Stimulated activated CD8-positive, alpha-beta memory T cell treated with anti-CD3 and anti-CD28 coated beads, Interleukin-4, amount 100 ng/mL, for 4 hours (primary cell): ENCODE measurements at places on chromosomes 7 and 10.

DNA sequence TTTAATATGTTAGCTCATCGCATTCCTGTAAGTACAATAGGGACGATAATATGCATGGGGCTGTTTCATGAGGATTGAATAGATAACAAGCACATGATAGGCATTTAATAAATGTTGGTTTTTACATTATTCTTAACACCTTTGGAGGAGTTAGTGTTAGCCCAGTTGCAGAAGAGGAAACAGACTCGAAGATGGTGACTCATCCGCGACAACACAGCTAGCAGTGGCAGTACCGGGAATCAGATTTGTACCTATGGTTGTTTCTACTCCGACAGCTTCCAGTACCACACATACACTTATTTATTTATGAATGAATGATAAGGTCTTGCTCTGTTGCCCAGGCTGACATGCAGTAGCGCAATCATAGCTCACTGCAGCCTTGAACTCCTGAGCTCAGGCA, 2.9 kb downstream of the LRMDA start:
- DNase-seq = no peak

DNA sequence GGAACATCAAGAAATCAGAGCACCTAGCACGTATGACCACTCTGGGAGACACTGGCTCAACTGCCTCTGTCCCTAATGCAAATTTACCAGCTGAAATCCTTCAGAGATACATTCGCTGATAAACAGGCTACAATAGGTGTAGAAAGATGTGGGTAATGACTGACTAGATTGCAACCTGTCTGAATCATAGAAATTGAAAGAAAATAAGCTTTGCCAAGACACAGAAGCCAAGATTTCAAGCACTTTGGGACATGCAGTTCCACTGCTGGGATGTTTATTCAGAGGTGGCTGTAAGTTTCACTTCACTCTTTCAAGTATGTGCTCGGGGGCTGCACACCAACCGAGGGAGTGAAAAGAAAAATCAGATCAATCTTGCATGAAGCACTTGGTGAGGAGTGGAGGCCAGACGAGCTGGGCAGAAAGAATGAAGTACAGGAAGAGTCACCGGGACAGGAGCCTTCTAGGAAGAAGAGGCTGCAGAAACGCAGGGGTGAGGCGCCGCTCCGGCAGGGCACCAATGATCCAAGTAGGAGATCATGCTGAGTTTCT, 276.7 kb downstream of the PARD3 start:
- DNase-seq = no peak

DNA sequence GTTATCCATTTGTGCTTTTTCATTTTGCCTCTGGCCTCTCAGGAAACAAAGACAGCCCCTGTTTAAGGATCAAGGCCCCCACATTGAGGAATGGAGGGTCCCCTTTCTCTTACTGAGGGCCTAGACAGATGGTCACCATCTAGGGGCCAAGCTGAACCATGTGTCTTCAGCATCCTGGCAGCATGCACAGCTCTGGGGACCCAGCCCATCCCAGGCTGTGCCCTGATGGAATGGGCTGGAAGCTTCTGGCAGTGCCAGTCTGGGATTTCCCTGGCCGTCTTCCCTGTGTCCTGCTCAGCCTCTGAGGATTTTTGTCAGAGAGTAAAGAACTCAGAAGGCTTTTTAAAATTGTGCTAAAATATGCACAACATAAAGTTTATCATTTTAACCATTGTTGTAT, 116.8 kb downstream of the ITIH5 start:
- DNase-seq = no peak

GRCh38 chr7:134315679-134316538, 821 bp downstream of the SLC35B4 start:
- DNase-seq = no peak

- no peak for DNase-seq
Observed at GRCh38 chr7:55171157-55171556, 152.3 kb downstream of the EGFR start.

GRCh38 chr10:103926722-103927319, 8.8 kb upstream of the STN1 start:
- DNase-seq = no peak

DNA sequence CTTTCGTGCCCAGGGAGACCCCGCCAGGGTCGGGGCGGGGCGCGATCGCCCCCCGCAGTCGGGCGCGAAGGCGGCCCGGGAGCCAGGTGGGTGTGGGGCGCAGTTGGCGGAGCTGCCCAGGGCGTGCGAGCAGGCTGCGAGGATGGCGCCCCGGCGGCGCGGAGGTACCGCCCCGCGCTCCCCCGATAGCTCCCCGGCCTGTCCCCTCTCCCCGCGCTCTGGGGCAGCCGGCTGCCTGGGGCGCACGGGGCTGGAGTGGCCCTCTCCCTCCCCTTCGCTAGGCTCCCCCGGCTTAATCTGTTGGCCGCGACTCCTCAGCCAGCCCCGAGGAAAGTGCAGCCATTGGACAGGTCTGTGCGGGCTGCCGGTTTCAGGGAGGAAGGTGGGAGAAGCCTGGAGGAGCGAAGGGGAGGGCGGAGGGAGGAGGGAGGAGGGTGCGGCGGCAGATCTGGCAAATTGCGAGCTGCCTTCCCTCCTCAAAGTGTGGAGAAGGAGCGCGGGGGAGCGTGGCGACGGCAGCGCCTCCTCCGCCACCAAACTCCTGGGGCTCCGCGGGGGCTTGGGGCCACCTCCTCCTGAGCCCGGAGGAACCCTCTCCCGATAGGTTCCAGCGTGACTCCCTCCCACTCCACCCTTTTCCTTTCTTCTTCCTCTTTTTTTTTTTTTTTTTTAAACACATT, 361 bp upstream of the PLXDC2 start:
- no peak for DNase-seq

DNA sequence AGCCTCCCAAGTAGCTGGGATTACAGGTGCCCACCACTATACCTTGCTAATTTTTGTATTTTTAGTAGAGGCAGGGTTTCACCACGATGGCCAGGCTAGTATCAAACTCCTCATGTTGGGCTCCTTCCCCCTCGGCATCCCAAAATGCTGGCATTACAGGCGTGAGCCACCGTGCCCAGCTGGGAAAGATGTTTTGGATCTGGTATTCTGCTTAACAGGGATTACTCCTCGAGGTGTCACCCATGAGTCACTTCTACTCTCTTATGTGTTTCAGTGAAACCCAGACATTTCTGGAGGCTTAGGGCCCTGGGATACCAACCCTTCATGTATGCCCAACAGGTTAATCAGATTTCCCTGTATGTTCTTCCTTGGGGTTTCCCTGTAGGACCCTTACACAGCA, 11.8 kb upstream of the OPN4 start:
- DNase-seq = no peak

- DNase-seq = no peak
Observed at GRCh38 chr10:92241158-92241500, 49.7 kb downstream of the CPEB3 start.

GRCh38 chr10:102400598-102401341, 5.3 kb downstream of the NFKB2 start:
- no peak for DNase-seq

DNA sequence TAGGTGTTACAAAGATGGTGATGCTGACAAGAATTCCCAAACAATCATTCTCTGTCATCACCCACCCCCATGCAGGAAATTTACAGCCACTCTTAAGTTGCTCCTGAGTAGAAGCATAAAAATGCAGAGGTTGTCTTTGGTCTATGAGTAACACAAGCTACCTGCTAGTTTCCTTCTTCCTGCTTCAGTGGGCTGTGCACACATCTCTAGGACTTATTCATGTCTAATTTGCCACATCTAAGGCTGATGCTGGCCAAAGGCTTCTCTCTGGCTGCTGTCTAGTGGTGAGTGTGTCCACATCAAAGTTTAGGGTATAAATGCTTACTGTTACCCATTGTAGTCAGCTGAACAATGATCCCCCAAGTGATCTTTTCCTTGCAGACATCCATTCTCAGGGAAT, 662.5 kb downstream of the TYW1 start:
- DNase-seq = no peak

- no peak for DNase-seq
Observed at GRCh38 chr7:150620617-150621371, 11.4 kb downstream of the GIMAP6 start.

DNA sequence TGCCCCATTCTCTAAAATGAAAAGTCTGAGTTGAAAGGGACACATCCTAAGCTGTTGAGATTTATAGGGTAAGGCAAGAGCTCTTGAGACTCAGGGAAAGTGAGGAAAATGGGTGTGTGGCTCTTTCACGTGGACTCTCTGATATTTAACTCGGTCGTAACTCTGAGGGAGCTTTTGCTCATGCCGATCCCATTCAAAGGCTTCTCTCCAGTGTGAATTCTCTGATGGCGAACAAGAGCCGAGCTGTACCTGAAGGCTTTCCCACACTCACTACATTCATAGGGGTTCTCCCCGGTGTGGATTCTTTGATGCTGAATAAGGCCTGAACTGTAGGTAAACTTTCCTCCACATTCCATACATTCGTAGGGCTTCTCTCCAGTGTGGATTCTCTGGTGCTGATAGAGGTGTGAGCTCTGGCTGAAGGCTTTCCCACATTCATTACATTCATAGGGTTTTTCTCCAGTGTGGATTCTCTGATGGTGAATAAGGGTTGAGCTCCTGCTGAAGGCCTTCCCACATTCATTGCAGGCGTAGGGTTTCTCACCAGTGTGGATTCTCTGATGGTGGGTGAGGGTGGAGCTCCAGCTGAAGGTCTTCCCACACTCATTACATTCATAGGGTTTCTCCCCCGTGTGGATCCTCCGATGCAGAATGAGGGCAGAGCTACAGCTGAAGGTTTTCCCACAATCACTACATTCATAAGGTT, 10.4 kb downstream of the ZNF3 start:
- DNase-seq = no peak

DNA sequence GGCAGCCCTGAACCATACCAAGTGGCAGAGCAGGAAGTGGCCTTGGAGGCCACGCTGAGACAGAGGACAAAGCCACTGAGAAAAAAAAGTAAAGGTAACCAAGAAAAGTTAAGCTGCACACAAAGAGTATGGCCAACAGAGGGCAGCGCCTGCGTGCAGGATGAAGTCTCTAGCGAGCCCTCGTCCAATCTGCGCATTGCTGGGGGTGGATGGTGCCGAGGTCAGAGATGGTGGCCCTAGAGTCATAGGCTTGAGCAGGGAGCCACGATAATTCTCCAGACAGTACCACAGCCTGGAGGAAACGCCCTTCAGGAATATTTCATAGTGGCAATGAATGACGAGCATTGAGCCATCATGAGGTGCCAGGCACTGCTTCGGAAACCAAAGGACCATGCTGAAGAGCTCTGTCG, 9.7 kb downstream of the ATP6V0E2 start:
- DNase-seq = no peak

DNA sequence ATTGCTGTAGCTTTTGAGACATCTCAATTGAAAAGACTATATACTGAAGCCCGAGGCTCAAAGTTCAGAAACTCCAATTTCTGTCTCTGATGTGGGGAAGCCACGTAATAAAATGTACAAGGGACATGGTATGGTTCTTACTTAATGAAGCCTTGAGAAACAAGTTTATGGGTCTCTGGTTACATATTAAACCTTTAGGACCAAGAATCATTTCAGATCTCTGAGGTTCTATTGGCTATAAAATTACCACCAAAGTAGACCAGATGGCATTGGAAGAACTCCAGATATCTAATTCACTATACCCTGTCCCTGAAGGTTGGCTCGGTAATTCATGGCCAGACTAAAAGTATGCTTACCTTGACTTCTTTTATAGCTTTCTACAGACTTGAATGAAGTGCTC, 23.7 kb downstream of the STAMBPL1 start:
- DNase-seq = no peak

DNA sequence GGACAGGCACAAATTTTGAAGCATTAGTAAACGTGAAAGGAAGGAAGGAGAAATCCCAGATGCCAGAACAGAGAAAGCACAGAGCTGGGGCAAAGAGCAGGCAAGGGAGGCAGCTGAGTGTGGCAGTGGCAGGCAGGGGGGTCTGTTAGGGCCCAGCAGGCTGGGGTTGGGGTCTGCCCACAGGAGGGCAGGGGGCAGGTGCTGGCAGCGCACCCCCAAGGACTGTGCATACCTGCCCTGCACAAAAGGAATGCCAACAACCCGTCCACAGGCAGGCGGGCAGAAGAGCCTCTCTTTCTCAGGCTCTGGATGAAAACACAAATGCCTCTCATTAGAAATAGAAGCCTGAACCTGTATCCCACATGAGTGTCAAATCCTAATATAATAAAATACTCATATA, 552.3 kb downstream of the PTPRN2 start:
- DNase-seq = no peak

DNA sequence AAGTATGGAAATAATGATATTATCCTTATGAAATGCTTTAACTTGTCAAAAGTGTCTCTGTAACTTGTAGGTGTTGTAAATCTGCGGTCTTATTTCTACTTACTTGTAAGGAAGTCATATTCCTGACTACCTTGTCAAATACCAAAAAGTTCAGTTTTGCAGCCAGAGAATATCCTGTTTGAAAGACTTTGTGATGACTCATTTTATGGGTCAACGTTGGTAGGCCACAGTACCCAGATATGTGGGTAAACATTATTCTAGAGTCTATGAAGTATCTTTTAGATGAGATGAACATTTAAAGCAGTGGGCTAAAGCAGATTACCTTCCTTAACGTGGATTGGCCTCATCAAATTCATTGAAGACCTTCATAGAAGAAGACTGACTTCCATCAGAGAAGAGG, 195.3 kb downstream of the PPP1R9A start:
- DNase-seq = no peak
